ENCODE measurements at places on chromosomes 2 and 18.

GRCh38 chr2:150778828-150779227 is 291.4 kb upstream of the RND3 start:
- DNase-seq, result no peak

DNA sequence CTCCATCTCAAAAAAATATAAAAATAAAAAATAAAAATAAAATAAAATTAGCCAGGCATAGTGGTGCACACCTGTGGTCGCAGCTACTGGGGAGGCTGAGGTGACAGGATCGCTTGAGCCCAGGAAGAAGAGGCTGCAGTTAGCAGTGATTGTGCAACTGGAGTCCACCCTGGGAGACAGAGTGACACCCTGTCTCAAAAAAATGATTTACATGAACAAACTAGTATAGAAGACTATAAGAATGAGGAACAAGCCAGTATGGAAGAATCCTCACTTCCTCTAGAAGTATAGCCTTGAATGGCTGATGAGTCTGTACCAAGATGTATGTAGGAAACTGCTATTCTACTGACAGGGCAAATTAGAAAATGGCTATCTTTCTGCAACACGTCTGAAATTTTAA is 10.9 kb downstream of the YES1 start:
- DNase-seq, result peak; percentile 64

DNA sequence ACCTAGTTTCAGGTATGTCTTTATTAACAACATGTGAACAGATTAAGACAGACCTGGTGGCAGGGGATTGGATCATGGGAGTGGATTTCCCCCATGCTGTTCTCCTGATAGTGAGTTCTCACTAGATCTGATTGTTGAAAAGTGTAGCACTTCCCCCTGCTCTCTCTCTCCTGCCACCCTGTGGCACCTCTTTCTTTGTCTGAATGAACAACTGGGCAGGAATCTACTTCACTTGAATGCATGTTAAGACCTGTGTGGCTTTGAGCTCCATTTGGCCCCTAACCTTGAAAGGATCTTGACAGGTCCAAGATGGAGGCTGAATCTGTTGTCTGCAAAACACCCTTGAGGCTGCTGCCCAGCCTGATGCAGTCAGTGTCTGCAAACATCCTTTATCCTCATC is 194.4 kb downstream of the RNF144A start:
- DNase-seq, result no peak

- DNase-seq, result no peak
These were observed 72.3 kb upstream of the RIOK3 start for GRCh38 chr18:23380817-23381216.

DNA sequence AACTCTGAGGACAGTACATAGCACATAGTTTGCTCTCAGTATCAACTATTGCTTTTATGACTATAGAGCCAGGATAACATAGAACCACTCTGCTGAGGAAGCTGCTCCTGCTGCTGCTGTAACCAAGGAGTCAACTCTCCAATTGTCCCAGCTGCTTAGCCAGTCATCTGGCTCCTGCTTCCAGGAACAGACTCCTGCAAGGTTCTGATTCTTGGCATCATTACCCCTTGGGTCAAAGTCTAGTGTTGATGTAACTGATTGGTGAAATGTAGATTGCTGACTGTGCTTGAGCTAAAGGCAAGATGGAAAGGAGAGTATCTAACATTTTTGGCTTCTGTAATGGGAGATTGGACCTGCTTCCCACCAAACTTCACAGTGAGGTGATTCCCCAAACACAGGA is 261.9 kb upstream of the FSHR start:
- DNase-seq, result no peak

- no peak for DNase-seq
These were observed 124.7 kb upstream of the LRRTM1 start for GRCh38 chr2:80429251-80429650.

DNA sequence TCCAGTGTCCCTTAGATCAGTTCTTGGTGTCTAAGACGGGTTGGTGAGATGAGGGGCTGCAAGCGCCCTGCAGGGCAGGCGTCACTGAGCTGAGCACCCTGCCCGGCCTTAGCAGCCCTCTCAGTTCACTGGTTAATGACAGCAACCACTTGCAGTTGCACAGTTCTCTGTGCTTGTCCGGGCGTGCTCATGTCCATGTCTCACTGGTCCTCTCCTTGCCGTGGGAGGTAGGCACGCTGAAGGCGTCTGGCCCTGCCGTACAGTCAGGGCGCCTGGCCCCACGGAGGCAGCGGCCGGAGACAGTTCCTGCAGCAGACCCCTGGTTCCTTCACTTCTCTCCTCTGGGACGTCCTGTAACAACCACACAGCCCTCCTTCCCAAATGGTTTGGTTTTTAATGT is 75.3 kb downstream of the ARHGEF4 start:
- no peak for DNase-seq

DNA sequence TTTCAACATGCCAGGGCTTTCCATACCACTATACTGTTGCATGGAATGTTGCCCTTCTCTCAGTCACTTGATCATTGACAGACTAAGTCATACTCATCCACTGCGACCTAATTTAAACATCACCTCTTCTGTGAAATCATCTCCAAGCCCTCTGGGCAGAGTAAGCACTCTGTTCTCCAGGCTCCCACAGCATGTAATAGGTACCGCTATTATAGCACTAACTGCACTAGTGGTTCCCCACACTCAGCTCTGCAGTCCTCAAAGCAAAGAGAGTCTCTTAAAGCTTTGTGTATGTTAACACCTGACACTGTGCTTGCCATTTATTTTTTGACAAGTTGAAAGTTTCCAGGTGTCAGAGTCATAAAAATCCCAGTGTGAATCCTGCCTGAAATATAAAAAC is 947.2 kb downstream of the ERBB4 start:
- no peak for DNase-seq

- no peak for DNase-seq
These were observed 273.7 kb downstream of the NOL4 start for GRCh38 chr18:33951031-33951430.

DNA sequence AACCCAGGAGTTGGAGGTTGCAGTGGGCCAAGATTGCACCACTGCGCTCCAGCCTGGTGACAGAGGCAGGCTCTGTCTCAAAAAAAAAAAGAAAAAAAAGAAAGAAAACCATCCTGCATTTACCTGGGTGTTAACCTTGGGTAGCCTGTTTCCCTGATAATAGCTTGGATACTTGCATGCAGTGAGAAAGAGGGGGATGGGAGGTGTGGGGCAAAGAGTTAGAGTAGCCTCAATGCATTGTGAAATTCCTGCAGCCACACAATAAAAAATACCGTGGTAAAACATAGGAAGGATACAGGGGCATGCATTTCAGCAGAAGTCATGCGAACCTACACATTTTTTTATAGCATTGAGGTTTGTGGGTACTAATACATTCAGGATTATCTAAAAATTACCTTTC is 76.6 kb upstream of the ZNF516 start:
- DNase-seq, result no peak

DNA sequence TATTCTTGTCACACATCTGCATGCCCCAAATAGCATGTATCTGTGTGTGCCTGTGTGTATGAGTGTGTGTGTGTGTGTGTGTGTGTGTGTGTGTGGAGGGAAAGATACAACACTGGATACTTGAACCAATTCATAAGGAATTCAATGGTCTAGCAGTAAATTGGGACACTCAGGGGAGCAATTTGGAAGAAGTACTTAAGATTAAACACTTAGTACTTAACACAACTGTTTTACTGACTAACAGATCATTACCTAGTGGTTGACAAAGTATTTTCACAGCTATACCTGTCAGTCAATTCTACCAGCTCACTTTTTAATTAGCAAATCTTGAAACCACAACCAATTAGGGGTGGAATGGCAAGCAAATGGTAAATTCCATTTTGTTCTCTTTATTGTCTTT is 1024.1 kb downstream of the TMEM182 start:
- DNase-seq, result no peak

- no peak for DNase-seq
These were observed 389.9 kb downstream of the SOX11 start for GRCh38 chr2:6081955-6082624.

DNA sequence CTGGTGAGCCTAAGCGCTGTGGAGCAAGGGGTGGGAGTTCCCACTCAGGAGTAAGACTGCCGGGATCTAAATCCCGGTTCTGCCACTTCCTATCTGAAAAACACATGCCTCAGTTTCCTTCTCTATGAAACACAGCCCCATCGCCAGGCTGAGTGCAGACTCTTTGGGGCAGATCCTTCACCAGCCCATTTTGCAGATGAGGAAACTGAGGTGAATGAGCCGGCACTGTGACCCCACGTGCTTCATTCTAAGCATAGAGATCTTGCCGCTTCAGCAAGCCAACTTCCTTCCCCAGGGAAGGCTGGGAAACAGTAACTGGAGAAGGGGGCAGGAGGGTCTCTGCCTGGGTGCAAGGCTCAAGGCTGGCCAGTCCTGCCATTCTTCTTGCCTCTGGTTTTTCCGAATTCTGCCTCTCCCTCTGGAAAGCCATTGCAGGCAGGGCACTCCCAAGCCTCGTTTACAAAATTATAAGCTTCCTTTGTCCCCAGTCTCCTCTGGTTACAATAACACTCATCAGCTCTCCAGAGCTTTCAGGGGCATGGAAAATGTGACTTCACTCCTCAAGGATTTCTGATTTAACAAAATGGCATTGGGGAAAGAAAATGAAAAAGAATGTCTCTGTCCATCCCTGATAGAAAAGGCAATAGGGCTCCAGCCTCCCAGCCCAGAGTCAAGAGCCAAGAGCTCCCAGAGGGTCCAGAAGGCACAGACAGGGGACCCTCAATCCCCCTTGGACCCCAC is 249.2 kb downstream of the TNS1 start:
- DNase-seq, result no peak

DNA sequence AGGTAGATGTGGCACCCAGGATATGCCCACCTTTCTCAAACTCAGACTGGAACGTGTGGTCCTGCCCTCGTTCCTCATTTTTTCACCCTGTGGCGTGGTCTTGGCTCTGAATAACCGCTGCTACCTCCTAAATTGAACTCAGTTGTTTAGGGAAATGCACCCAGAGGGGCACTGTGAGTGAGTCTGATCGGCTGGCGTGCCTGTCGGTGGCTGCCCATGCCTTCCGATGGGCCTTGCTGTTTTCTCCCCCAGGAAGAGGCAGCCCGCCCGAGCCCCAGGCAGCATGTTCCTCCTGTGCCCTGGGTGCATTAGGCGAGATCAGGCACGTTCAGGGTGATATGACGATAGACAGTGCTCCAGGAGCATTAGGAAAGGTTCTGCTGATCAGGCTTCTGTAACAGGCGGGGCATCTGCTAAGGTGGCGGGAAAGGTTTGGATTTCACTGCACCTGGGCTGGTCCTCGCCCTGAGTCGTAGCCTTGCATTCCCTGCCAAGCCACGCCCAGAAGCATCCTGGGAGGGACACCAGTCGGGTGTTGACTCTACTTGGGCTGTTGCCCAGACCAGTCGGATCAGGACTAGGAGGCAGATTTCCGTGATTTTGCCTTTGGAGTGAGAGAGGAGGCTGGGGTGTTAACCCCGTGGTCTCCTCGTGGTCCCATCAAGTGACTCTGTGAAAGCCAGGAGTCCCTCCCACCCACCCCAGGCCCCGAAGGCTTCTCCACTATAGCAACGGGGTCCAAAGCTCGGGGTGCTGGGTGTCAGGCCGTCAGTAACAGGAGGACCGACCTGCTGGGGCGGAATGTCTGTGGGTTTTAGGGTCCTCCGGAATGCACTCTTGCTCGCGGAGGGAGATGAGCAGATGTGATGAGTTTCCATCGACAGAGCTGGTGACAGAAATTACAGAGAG is 75.1 kb downstream of the SH3BP4 start:
- DNase-seq, result no peak

DNA sequence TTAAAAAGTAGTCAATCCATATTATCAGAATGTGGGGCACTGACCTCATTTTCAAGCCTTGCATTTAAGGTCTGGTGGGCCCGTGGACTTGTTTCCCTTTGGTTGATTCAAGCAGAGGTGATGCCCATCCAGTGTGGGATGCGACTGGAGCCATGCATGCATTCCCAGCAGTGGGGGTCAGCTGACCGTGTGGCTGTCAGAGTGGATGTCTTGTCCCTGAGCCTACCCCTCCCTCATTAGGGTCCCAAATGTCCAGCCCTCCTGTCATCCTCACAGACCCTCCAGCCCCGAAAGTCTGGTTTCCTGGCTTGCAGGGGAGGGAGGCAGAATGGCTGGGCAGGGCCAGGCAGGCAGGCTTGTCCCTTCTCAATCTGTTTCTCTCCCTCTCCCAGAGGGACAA is 67.3 kb upstream of the SH3RF3 start:
- DNase-seq, result no peak

- DNase-seq, result no peak
These were observed 8.7 kb upstream of the GAREM2 start for GRCh38 chr2:26164231-26164630.

GRCh38 chr18:40685219-40685618 is 1269.8 kb upstream of the PIK3C3 start:
- DNase-seq, result no peak

- DNase-seq, result no peak
These were observed 8.9 kb downstream of the STAM2 start for GRCh38 chr2:152166633-152167032.

- no peak for DNase-seq
These were observed 495 bp downstream of the TMEM169 start for GRCh38 chr2:216082117-216082711.

DNA sequence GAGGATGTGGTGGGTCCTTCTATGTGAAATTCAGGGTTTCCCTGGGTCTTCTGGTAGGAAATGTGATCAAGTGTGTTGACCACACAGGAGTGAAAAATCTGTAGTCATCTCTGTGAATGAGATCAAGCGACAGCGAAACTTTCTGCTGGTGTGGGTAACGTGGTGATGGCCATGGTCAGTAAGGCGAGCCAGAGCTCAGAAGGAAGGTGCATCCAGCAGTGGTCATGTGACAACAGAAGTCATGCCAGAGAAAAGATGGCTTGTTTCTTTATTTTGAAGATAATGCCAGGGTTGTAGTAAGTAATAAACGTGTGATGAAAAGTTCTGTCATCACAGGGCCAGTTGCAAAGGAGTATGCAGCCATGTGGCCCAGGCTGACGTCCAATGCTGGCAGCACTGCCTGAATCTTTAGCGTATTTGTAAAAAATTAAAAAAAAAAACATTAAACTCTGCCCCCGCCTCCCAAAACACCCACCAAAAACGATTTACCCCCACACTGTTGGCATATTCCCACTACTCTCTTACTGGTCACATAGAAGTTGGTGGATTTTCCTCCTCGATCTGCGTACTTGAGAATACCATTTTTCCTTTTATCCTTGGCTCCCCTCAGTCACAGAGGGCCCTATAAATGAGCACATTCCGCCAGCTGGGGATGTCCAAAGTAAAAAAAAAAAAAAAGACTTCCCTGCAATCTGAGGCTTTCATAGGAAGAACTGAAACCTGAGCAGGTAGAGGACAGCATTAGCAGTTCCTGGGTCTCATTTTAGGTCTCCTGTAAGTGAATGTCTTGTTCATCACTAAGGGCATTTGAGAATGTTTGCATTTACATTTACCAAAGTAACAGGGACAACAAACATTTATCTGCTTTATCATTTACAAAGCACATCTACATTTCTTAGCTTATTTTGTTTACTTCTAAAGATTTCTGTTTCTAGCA is 70.6 kb downstream of the SLC4A3 start:
- DNase-seq, result no peak

- peak; percentile 11 for DNase-seq
These were observed 126.6 kb downstream of the TMEM131 start for GRCh38 chr2:97868986-97869721.

DNA sequence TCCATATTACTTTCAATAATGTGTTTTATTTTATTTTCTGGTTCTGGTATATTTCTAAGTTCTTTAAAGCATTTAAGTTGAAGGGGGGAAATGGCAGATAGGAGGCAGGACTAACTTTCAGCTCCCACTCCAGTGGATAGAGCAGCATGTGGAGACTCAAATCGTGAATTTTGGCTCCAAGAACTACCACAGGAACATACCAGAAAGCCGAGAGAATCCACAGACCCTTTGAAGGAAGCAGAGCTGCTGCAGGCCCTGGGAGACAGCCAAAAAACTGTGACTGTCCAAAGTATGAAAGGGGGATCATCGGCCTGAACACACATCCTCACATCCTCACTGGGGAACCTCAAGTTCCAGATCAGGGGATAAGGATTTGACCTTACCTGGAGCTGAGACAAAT is 207.6 kb upstream of the VWC2L start:
- no peak for DNase-seq

Data from CD14-positive monocyte (primary cell).